ENCODE measurements at places on chromosomes 5 and 9.
A peak's percentile ranks its signal among the peaks of the same experiment; 100 is the strongest.

DNA sequence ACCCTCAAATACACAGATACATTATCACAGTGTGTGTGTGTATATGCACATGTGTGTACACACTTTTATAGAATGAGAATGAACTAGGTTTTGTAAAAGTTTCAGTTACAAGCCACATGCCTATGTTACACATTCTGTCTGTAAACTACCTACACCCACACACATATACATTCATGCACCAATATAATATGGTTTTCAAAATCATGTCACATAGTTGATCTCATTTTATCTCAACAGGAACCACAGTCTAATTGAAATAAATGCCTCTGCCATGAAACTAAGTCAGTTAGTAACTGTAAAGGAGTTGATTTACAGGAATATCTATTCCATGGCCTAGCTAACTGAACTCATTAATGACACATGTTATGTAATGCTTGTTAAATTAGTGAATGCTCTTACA lies 646.6 kb downstream of the PDE4D start:
- DNase-seq: no peak

GRCh38 chr5:55711507-55712022 lies 559 bp downstream of the SLC38A9 start:
- no peak for DNase-seq

GRCh38 chr5:168062239-168062638 lies 229.2 kb upstream of the WWC1 start:
- DNase-seq: no peak

- peak; percentile 87 for DNase-seq
Measured at GRCh38 chr5:91381774-91382359, 1.2 kb downstream of the ARRDC3 start.

DNA sequence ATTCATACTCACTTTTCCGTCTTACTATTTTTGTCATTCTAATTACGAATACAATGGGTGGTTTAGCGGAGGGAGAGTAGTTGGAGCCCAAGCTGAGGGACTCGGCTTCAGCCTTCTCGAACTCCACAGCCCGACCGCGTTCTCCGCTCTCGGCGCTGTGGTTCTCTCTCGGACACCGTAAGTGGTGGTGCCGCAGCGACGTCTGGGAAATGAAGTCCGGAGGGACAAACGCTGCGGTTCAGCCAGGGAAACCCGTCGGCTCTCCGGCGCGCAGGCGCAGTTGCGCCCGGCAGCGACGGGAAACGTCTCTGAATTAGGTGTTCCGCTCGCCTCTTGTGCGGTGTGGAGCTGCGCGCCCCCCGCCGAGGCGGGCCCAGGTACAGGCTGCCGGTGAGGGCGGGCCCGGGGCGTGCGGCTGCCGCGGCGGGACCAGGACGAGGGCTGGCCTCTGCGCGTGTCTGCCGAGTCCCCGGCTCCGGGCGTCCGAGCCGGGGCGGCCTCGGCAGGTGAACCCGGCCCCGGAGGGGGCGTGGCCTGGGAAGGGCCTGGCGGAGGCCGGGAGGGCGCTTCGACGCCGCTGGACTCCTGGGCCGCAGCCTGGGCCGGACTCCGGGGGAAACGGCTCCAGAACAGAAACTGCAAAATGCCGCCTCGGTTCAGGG lies at the start of gene ZNF879:
TSS of gene ZNF879 (plus strand) at position 277 of the 662 bp plus-strand sequence. CDS start 1,201 bp downstream, outside the sequence.
- DNase-seq: peak; percentile 91

GRCh38 chr9:128420651-128421481 lies at the start of gene CERCAM:
CERCAM (plus strand) TSS chr9:128420857; CDS start chr9:128420878, 21 bp downstream.
- no peak for DNase-seq

GRCh38 chr9:76109953-76110352 lies 219.5 kb downstream of the PCSK5 start:
- DNase-seq: no peak

DNA sequence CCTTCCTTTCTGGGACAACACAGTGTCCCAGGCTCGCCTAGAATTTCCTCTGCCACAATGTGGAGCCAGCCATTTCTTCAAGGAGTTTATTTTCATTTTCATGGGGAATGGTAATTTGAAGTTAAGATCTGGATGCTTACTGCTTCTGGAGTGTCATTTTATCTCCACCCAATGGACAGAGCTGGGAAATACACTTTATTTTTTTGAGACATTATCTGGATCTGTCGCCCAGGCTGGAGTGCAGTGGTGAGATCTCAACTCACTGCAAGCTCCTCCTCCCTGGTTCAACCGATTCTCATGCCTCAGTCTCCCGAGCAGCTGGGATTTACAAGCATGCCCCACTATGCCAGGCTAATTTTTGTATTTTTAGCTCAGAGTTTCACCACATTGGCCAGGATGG lies 12.7 kb upstream of the THG1L start:
- peak; percentile 64 for DNase-seq

GRCh38 chr5:180081481-180081880 lies 9.9 kb upstream of the RNF130 start:
- no peak for DNase-seq

- DNase-seq: peak; percentile 21
Measured at GRCh38 chr5:52799358-52799982, 11.8 kb downstream of the ITGA1 start.

DNA sequence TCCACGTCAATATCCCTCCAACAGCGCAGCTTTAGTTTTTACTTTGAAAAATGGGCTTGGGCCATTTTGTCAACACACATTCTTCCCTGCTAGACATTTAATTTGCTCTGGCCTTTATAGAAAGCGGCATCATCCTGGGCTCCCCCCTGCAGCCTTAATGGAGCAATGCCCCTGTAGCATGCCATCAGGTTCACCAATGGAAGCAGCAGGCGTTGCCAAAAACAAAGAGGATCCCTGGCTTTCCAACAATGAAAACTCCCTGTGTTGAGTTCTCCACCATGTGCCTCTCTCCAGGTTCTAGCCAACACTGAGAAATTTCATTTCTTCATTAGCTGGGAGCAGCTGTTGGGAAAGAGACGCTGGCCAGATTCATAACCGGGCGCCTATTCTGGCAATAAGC lies 139.5 kb downstream of the ZNF622 start:
- DNase-seq: no peak

DNA sequence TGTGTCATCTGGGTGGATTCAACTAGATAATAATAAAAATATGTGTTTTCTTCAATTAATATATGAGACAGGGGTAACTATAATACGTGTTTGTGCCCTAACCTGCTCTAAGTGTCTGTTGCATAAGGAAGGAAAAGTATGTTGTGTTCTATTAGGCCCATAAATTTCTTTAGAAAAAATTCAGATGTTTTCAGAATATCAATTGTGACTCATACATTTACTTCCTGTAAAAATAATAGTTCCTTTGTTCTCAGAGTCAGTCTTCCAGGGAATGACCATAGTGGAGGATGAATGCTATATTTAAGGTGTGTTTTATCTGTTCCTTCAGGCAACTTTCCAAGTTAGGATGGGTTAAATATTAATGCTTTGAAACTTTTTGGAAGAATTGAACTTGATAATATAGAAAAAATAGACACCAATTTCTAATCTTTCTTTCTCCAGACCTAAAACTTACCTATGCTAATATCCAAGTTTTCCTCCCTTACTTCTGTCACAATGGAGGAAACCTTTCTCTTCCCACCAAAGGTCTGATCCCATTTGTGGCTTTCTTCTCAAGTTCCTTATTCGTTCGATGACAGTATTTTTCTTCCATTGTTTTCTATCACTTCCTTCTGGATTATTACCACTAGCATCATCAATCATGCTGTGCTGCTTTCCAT lies 49.9 kb downstream of the ISL1 start:
- no peak for DNase-seq

DNA sequence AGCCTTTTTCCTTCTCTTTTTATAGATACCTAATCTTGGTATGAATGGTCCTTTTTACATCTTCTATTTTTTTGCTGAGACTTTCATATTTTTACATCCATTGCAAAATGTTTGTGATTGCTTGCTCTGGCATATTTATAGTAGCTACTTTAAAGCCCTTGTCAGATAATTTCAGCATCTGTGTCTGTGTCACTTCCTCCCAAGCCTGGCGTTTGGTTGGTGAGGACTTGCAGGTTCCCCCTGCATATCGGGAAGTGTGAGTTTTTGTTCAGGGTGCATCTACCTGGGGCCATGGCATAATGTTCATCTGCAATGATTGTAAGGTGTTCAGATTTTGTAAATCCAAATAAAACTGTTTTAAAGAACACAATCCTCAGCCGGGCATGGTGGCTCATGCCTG lies 8.9 kb downstream of the FBXW5 start:
- no peak for DNase-seq

DNA sequence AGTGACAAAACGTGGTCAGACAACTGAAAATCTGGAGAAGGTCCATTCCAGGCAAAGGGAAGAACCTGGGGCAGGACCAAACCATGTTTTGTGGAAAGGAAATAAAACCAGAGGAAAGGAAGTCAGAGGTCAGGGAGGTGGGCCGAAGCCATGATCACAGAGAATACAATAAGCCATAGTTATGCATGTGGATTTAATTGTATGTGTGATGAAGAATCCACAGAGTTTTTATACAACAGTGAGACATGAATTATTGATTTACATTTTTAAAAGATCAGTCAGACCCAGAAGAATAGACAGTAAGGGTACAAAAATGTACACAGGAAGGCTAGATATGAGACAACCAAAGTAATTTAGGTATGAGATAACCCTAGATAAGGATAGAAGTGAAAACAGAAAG lies 20.8 kb downstream of the TTC33 start:
- peak; percentile 30 for DNase-seq

- DNase-seq: no peak
Measured at GRCh38 chr5:116389601-116390000, 185.0 kb downstream of the SEMA6A start.

DNA sequence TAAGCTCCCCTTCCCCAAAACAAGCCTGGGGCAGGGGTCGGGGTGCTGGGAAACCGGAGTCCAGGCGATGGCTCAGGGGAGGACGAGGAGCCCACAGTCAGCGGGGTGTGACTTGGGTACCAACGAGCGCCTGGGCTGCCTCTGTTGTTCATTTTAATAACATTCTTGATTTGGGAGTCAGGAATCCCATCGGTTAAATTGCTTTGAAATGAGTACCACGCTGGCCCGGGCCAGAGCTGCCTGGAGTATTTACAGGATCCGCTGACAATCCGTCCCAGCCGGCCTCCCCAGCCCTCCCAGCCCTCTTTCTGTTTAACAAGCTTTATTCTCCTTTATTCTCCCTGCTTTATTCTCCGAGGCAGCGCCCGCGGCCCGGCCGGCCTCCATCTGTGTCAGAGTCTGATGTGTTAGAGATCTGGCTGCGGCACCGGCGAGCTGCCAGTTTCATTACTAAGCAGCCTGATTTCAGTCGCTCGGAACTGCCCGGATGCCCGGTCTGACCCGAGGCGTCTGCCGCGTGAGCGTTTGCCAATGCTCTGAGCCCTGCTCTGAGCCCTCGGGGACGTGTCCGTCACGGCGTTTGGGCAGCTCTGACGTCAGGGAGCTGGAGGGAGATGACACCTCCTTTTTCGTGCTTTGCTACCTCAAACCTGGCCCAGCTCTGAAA lies 16.5 kb upstream of the QRFP start:
- no peak for DNase-seq

DNA sequence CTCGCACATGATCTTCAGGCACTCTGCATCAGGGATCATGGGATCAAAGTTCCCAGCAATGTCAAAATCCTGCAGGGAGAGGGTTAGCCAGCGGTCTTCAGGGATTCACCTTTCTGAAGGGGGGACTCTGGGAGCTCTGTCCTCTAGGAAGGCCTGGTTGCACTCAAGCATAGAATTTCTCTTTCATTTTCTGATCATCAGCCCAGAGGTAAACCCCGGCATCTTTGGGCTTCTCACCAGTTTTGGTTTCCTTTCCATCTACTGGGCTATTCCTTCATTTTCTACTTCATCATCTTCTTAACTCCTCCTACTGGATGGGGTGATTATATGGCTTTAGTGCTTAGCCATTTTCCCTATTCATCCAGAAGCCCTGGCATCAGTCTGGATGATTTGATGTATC lies 4.6 kb upstream of the DND1 start:
- DNase-seq: no peak

DNA sequence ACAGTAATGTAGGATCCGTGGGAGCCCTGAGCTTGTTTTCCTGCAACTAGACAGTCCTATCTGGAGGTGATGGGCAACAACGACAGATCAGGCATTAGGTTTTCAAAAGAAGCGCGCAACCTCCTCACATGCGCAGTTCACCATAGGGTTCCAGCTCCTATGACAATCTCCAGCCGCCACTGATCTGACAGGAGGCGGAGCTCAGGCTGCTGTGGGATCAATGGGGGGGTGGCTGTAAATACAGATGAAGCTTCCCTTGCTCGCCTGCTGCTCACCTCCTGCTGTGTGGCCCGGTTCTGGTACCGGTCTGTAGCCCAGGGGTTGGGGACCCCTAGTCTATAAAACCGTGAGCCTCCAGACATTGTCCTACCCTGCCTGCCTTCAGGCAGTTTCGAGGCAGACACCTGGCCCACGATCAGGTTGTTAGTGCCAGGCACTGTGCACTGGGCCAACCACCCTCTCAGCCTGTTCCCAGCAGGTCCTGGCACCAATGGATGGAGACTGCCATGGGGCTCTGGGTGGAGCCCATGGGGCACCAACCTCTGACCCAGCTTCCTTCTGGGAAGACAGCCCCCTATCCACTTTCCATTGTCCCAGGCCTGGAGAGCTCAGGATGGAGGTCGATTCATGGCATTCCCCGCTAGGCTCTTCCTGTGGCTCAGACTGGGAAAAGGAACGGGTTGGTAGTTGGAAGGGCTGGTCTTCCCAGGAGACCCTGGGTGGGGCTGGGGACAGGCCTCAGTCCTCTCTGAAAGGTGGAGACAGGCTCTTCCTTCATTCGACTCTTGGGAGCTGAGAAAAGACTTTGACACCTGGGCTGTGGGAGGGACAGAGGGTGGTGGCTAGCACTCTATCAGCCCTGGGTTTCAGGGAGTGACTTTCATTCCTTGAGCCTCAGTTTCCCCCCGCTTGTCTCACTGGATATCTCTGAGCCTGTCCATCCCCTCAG lies 1.7 kb downstream of the ENDOG start:
- DNase-seq: no peak

DNA sequence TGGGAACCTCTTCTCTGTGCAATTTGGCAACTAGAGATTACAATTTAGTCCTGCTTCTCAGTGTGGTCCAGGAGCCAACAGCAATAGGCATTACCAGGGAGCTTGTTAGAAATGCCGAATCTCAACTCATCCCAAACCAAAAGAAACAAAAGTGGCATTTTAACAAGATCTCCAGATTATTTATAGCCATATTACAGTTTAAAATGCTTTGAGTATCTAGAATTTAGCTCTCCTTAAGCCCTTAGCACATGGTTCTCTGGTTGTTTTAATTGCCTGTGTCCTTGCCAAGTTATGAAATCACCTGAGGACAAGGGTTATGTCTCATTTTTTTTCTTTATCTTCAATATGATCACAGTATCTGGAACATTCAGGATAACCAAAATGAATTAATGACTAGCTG lies 51.6 kb upstream of the TAS2R1 start:
- DNase-seq: no peak

GRCh38 chr5:124206540-124206939 lies 539.9 kb downstream of the ZNF608 start:
- no peak for DNase-seq

DNA sequence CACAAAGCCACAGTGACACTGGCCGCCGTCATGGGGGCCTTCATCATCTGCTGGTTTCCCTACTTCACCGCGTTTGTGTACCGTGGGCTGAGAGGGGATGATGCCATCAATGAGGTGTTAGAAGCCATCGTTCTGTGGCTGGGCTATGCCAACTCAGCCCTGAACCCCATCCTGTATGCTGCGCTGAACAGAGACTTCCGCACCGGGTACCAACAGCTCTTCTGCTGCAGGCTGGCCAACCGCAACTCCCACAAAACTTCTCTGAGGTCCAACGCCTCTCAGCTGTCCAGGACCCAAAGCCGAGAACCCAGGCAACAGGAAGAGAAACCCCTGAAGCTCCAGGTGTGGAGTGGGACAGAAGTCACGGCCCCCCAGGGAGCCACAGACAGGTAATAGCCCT lies 26.1 kb downstream of the HRH2 start:
- no peak for DNase-seq

- no peak for DNase-seq
Measured at GRCh38 chr5:149094996-149095395, 32.1 kb upstream of the SH3TC2 start.
